Progenitor cell of endocrine pancreas (in vitro differentiated cells): ENCODE measurements at places on chromosomes 4 and X. TPM values are rescaled to one million over a fixed set of nuclear protein-coding genes. Genes with fewer than 3 reads are reported as not detected.

GRCh38 chr4:55904576-55904975 lies 44.2 kb upstream of the CEP135 start:
- H3K36me3 ChIP-seq: peaks cover 10% of the 10 kb centered on the region
- no peaks in the 10 kb centered on the region for H3K4me1 ChIP-seq
- no peak overlapping the region for H3K27ac ChIP-seq
- H3K4me3 ChIP-seq: no peak overlapping the region
- DNase-seq: no peak

- no peaks in the 10 kb centered on the region for H3K36me3 ChIP-seq
- no peak overlapping the region for H3K27ac ChIP-seq
- H3K4me1 ChIP-seq: no peaks in the 10 kb centered on the region
- DNase-seq: no peak
These were observed 17.4 kb upstream of the SLC34A2 start for GRCh38 chr4:25638221-25638601.

TRPC3 gene
- total RNA-seq: 0.84 TPM in 2 replicates

DNA sequence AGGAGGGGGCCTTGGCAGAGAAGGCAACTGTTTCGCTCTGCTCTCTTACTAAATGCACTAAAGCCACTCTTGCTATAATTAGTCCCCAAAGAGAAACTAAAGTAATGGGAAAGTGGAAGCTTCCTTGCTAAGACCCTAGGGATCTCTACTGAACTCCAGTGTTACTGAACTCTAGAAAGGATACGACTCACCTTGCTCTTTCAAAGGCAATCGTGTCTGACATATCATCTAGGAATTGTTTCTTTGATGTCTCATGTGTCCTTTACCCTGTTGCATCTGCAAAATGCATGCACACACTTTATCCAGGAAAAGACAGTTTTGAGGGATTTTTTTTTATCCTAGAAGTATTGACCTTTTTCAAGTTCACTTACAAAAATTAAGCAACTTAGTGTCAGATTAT lies 148.1 kb upstream of the FAM9B start:
- H3K4me3 ChIP-seq: no peak overlapping the region
- no peak overlapping the region for H3K27ac ChIP-seq
- peaks cover 6% of the 10 kb centered on the region for H3K27me3 ChIP-seq
- no peak for DNase-seq

GRCh38 chr4:147535124-147535523 lies 54.2 kb downstream of the EDNRA start:
- H3K4me1 ChIP-seq: peaks cover 14% of the 10 kb centered on the region
- no peaks in the 10 kb centered on the region for H3K27me3 ChIP-seq
- no peak overlapping the region for H3K27ac ChIP-seq

DNA sequence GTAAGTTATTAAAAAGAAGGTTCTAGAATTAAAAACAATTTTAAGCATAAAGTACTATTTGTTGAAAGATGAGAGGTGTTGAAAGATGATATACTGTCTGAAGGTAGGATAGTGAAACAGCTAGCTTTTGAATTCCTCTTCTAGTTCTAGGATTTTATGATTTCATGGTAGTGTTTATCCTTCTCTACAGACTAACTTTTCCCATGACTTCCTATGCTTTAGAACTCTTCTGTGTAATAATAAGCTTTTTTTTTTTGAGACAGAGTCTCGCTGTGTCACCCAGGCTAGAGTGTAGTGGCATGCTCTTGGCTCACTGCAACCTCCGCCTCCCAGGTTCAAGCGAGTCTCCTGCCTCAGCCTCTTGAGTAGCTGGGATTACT lies 96.0 kb upstream of the NUDT6 start:
- no peak overlapping the region for H3K4me3 ChIP-seq
- no peak for DNase-seq
- H3K36me3 ChIP-seq: peaks cover 14% of the 10 kb centered on the region
- H3K27me3 ChIP-seq: no peaks in the 10 kb centered on the region

DNA sequence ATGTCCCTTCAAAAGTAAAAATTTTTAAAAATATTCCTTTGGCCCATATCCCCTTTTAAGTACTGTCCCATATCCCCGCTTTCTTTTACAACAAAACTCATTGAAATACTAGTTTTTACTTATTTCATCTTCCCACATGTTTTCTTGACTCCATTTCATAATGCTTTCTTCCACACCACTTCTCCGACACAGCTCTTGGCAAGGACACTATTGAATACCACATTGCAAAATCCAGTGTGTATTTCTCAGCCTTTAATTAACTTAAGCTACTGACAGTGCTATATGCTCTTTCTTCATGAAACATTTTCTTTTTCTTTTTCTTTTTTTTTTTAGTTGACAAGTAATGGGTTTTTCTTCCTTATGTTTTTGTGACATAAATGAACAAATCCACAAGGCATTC lies 28.8 kb downstream of the PRDM8 start:
- no peaks in the 10 kb centered on the region for H3K36me3 ChIP-seq
- no peaks in the 10 kb centered on the region for H3K4me1 ChIP-seq
- no peak for DNase-seq
- H3K27ac ChIP-seq: no peak overlapping the region
- H3K27me3 ChIP-seq: peaks cover 29% of the 10 kb centered on the region
- no peak overlapping the region for H3K4me3 ChIP-seq

PABPC1L2A gene
- not detected in 2 replicates for total RNA-seq

SLC10A4 gene
- 2.5 and 2.7 TPM in 2 replicates for total RNA-seq

DNA sequence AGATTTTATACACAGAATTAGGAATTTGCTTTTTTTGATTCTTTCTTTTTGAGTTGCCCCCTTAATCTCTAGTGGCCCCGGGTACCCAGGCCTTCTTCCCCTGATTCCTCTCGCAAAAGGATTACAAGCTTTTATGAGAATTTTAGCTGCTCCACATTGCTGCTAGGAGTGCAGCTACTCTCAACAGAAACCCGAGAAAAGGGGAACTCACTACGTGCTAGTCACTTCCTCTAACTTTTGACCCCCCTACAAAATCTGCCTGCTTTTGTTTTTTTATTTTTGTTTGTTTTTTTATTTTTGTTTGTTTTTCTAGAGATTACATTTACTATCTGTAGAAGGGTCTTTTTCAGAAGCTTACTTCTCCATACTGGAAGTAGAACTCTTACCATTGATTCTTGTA lies 64.1 kb downstream of the ZNF81 start:
- no peak overlapping the region for H3K4me3 ChIP-seq
- peaks cover 7% of the 10 kb centered on the region for H3K36me3 ChIP-seq
- H3K27me3 ChIP-seq: no peaks in the 10 kb centered on the region
- H3K27ac ChIP-seq: no peak overlapping the region
- DNase-seq: no peak
- no peaks in the 10 kb centered on the region for H3K4me1 ChIP-seq

- no peak overlapping the region for H3K4me3 ChIP-seq
- DNase-seq: no peak
- no peaks in the 10 kb centered on the region for H3K36me3 ChIP-seq
- H3K4me1 ChIP-seq: no peaks in the 10 kb centered on the region
These were observed 39.9 kb upstream of the SPINK2 start for GRCh38 chr4:56861360-56861759.

GRCh38 chrX:68299898-68300297 lies 133.4 kb downstream of the OPHN1 start:
- no peaks in the 10 kb centered on the region for H3K27me3 ChIP-seq
- H3K4me3 ChIP-seq: no peak overlapping the region
- no peak overlapping the region for H3K27ac ChIP-seq
- no peak for DNase-seq
- no peaks in the 10 kb centered on the region for H3K36me3 ChIP-seq
- no peaks in the 10 kb centered on the region for H3K4me1 ChIP-seq

MAGEA8 gene
- total RNA-seq: 0.22 TPM in 1 of 2 replicates, not detected in the other

GRCh38 chrX:135328421-135329005 lies 19.2 kb downstream of the ETDC start:
- H3K4me3 ChIP-seq: no peak overlapping the region
- H3K27me3 ChIP-seq: no peaks in the 10 kb centered on the region
- no peak for DNase-seq
- H3K36me3 ChIP-seq: peaks cover 22% of the 10 kb centered on the region
- no peaks in the 10 kb centered on the region for H3K4me1 ChIP-seq

GRCh38 chrX:100643956-100644860 lies at the start of gene SRPX2:
TSS of gene SRPX2 (plus strand) at chrX:100644199. CDS start at chrX:100646323, 2,124 bp downstream.
- no peak for DNase-seq
- H3K27ac ChIP-seq: no peak within 1 kb of the TSS
- no peak within 1 kb of the TSS for H3K4me3 ChIP-seq
- no peaks in the 10 kb centered on the region for H3K27me3 ChIP-seq
- peaks cover 20% of the 10 kb centered on the region for H3K4me1 ChIP-seq

AMOT gene
- total RNA-seq: 444 and 494 TPM in 2 replicates

UNC5C gene
- total RNA-seq: 40.7 and 43.8 TPM in 2 replicates

GRPR gene
- 1.7 and 1.8 TPM in 2 replicates for total RNA-seq

ETNPPL gene
- total RNA-seq: 0.22 and 1.1 TPM in 2 replicates

- H3K4me1 ChIP-seq: peaks cover 18% of the 10 kb centered on the region
- H3K4me3 ChIP-seq: no peak overlapping the region
- no peaks in the 10 kb centered on the region for H3K27me3 ChIP-seq
- H3K27ac ChIP-seq: no peak overlapping the region
These were observed 168.2 kb downstream of the DCTD start for GRCh38 chr4:182748949-182749348.

PHEX gene
- 0.48 and 0.71 TPM in 2 replicates for total RNA-seq

DNA sequence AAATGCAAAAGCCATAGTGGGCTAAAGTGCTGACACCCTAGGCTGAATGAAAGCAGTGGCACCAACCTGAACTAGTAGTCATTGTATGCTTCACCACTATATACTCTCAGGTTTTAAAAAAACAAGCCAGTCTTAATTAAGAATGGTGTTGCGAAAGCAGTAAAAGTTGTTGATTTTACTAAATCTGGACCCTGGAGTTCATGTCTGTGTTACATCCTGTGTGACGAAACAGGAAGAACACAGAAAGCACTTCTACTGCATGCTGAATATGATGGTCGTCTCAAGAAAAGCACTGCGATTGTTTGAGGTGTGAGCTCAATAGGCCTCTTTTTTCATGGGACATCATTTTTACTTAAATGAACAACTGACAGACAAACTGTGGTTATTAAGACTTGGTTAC lies 24.2 kb upstream of the GDPD2 start:
- DNase-seq: no peak
- no peak overlapping the region for H3K4me3 ChIP-seq
- peaks cover 11% of the 10 kb centered on the region for H3K36me3 ChIP-seq
- H3K27ac ChIP-seq: no peak overlapping the region
- H3K4me1 ChIP-seq: no peaks in the 10 kb centered on the region

DNA sequence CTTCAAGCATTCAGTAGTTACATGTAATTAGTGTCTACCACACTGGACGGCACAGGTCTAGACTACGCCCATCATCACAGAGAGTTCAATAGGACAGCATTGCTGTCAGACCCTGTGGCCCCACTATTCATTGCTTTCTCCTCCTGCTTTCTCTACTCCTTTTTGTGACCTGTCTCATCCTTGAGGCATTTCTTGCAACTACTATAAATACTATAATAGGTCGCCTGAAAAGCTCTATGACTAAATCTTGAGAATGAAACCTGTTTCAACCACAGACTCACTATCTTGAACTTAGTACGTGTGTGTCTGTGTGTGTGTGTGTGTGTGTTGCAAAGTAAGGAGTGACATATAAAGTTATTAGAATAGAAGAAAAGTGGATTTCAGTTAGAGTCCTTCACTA lies 252.9 kb upstream of the KLF3 start:
- DNase-seq: no peak
- H3K36me3 ChIP-seq: no peaks in the 10 kb centered on the region
- H3K4me1 ChIP-seq: peaks cover 23% of the 10 kb centered on the region
- no peaks in the 10 kb centered on the region for H3K27me3 ChIP-seq
- no peak overlapping the region for H3K4me3 ChIP-seq

- H3K4me3 ChIP-seq: no peak overlapping the region
- no peaks in the 10 kb centered on the region for H3K27me3 ChIP-seq
- no peak overlapping the region for H3K27ac ChIP-seq
- peaks cover 21% of the 10 kb centered on the region for H3K36me3 ChIP-seq
These were observed 36.2 kb downstream of the RGS12 start for GRCh38 chr4:3328814-3329663.

FSTL5 gene
- 10.6 and 15.5 TPM in 2 replicates for total RNA-seq

- no peak overlapping the region for H3K27ac ChIP-seq
- DNase-seq: no peak
- peaks cover 10% of the 10 kb centered on the region for H3K4me1 ChIP-seq
- no peaks in the 10 kb centered on the region for H3K27me3 ChIP-seq
- no peak overlapping the region for H3K4me3 ChIP-seq
These were observed 79.2 kb downstream of the RELL1 start for GRCh38 chr4:37607018-37607417.

SSX3 gene
- total RNA-seq: not detected in 2 replicates

DNA sequence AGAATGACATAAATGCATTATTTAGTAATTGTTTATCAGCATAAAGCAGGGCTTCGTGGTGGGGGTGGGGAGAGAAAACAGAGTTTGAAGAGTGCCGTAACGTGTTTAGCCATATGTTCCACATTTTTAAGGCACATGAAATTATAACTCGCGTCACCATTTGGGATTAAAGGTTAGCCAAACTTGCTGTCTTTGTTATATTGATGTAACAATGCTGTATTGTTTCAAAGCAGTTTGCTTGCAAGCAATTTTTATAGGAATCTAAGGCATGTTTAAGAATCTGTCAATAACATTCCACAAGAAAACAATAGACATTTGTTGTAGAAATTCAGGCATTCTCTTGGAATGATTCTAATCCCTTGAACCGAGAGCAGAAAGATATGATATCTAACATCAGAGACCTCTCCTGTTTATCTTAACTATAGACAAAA lies 78.3 kb downstream of the CLDN22 start:
- H3K4me3 ChIP-seq: no peak overlapping the region
- no peak for DNase-seq
- no peaks in the 10 kb centered on the region for H3K27me3 ChIP-seq
- peaks cover 52% of the 10 kb centered on the region for H3K4me1 ChIP-seq

GRCh38 chr4:30962939-30963338 lies 242.8 kb downstream of the PCDH7 start:
- no peak overlapping the region for H3K27ac ChIP-seq
- H3K4me1 ChIP-seq: no peaks in the 10 kb centered on the region
- no peak for DNase-seq
- no peaks in the 10 kb centered on the region for H3K36me3 ChIP-seq
- no peaks in the 10 kb centered on the region for H3K27me3 ChIP-seq

DNA sequence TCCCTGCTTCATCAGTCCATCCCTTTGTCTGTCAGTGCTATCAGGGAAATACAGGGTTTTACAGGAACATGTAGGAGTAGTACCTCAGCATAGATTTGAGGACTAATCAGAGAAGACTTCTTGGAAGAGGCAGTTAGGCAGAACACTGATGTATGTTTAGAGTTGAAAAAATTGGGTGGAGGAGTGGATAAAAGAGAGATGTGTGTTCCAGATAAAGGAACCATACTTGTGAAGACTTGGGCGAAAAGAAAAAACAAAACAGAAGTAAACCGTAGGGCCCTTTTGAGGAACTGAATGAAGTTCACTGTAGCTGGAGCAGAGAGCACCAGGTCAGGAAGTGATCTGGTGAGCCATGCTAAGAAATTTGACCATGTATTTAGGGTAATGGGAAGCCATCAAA lies 32.3 kb downstream of the AFF1 start:
- no peak for DNase-seq
- no peak overlapping the region for H3K4me3 ChIP-seq
- H3K27ac ChIP-seq: no peak overlapping the region
- H3K4me1 ChIP-seq: peaks cover 29% of the 10 kb centered on the region
- no peaks in the 10 kb centered on the region for H3K36me3 ChIP-seq

ERVMER34-1 gene
- total RNA-seq: 2.2 and 3.2 TPM in 2 replicates

- no peak overlapping the region for H3K4me3 ChIP-seq
- H3K27me3 ChIP-seq: no peaks in the 10 kb centered on the region
- H3K36me3 ChIP-seq: no peaks in the 10 kb centered on the region
- no peak for DNase-seq
- H3K4me1 ChIP-seq: no peaks in the 10 kb centered on the region
These were observed 182.2 kb downstream of the AR start for GRCh38 chrX:67726018-67726417.

TRO gene
- 156 and 169 TPM in 2 replicates for total RNA-seq

ADGRL3 gene
- total RNA-seq: 5.6 and 7.0 TPM in 2 replicates
